ENCODE measurements at places on chromosomes 4 and X.

- DNase-seq = no peak
Observed at GRCh38 chr4:52376132-52376704, 282.9 kb downstream of the USP46 start.

- no peak for DNase-seq
Observed at GRCh38 chr4:170139764-170140163, 50.0 kb upstream of the AADAT start.

DNA sequence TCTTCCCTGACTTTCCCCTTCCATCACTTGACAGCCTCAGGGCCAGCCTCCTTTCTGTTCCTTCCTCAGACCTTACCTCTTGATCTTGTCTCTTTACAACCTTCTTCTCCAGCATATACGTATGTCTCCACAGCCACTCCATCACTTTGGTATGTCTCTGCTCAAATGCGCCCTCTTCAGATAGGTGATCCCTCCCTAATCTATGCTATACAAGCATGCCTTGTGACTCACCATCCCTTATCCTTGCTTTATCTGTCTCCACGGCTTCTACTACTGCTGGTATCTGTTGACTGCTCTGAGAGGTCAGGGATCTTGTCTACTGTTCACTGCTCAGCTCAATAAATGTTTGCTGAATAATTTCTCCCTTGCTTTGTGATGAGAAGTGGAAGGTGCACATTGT, 9.0 kb downstream of the ARAP2 start:
- no peak for DNase-seq

GRCh38 chr4:109298279-109299010, 4.0 kb downstream of the COL25A1 start:
- DNase-seq = no peak

DNA sequence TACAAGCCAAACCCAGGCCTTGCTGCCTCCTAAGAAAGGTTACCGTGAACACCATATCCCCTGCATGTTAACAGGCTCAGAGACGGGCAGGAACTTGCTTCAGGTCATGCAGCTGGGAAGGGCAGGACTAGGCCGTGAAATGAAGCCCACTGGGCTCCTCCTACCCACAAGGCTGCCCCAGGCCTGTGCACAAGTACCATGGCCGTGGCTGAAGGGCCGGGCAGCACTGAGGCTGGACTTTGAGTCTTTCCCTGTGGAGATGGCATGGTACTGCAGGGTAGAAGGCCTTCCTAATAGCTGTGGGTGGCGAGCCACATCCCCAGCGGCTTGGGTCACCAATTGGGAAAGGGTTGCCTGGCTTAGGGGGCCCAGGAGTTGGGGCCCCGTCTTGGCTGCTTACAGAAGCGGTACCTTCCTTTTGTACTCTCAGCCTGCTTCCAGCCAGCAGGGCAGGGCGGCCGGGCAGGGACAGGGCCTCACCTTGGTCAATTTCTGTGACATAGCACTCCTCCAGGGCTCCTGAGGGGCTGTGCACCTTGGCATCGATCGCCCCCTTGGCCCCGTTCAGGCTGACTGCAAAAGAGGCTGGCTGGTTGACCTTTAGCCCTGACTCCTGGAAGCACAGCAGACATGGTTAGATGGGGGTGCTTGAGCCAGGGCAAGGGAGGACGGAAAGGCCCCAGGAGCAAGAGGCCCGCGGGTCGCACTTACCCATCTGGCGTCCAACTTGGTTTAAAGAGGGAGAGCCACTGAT, 23.8 kb downstream of the FLNA start:
- DNase-seq = no peak

DNA sequence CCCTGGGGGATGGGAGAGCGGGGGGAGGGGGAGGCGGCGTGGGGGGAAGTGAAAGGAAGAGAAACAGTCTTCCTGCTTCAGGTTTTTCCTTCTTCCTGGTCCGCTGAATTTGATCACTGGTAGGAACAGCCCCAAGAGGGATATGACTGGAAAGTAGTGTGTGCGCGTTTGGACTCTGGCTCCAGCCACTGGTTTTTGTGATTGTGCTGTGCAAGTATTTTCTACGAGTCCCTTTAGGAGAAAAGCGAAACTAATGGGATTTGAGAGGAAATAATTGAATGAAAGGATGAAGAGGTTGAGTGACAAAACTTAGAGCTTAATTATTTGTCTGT, 836 bp downstream of the PRRG1 start:
- DNase-seq = no peak

- DNase-seq = no peak
Observed at GRCh38 chrX:119249891-119250290, 13.8 kb downstream of the PGRMC1 start.

DNA sequence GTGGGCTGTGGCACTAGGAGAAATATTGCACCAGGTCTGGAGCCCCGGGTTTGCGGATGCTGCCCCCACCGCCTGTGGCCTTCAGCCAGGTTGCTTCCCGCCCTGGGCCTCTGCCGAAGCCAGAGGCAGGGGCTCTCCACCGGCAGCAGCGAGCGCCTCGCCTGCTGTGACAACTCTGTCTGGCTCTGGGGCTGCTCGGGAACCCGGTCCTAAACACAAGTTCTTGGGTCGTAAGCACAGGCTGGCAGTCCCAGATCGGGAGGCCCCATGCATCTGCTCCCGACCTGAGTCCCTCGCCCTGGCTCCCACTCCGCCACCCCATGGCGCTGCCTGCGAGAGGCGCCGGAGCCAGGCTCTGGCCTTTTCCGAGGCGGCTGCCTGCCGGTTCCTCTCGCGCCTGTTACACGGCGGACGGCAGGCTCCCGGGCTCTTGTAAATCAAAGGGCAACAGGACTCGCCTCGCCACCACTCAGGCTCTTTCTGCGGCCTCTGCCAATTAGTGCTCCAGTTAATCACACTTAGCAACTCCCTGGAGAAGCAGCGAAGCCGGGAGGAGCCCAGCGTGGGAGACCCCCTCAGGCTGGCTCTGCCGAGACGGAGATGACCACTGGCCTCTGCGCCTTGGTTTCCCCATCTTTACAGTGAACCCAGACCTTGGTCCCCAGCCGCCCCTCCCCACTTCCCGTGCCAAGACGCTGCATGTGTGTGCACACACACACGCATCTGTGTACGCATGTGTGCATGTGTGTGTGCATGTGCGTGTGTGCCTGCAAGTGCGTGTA, 109.2 kb downstream of the DCTD start:
- DNase-seq = no peak

DNA sequence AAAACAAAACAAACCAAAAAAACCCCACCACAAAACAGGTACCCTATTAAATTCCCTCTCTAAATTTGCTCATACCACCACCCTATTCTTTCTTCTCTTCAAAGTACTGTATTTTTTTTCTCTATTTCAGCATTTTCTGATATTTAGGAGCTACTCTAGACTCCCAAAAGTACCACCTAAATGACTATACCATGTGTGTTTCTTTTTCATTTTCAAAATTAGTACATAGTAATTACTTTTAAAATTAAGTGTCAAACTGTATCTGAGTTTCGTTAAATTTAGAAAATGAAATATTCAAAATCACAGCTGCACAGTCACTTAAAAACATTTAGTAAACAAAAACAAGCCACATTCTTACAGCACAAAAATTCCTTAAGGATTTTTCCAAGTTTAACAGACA, 161.7 kb downstream of the FBXW7 start:
- DNase-seq = no peak

DNA sequence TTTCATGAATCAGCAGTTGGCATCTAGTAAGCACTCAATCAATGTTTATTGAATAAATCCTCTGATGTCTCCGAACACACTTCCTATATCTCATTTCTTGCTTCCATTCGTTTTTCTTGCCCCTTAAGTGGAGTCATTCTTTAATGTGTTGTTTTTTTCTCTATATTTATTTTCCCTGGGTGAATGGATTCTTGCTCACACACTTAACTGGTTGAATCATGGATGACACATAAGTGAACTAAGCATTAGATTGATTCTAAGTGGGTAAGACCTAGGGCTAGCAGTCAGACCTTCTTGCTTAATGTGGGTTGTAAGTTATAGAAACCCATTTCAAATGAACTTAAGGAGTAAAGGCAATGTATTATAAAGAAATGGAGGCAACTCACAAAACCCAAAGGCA, 111.1 kb downstream of the RTL3 start:
- DNase-seq = no peak

DNA sequence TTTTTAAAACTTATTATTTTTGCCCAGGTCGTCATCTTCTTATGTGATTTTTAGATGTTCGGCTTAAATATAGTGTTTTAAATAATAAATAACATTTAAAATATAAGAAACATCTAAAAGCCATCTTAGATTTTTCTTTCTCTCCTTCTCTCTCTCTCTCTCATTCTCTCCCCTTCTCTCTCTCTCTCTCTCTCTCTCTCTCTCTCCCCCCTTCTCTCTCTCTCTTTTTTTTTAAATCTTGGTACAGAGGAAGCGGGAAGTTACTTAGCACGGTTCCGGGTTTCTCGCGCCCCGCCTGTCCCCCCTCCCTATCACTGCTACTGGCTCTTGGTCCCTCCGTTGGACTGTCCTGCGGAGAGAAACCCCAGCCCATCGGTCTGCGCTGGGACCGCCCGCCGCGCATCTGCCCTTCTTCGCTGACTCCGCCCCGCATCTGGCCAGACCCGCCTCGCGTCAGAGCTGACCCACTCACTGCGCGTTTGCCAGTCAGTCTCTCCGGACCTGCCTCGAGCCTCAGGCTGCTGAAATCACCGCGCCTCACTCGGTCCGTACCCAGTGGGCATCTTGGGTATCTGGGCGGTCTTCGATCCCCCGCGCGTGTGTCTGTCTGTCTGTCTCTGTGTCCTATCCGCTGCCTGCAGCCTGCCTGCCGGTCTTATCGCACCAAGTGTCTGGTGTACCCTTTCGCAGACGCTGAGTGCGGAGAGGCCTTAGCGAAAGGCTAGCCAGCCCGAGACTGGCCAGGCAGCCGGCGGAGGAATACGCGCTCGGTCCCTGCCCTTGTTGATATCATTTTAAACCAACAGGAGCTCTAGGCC, at the start of gene PABPC5:
PABPC5 (plus strand) TSS at position 489 of the 818 bp plus-strand sequence. CDS start 739 bp downstream, outside the sequence.
- peak; percentile 13 for DNase-seq

DNA sequence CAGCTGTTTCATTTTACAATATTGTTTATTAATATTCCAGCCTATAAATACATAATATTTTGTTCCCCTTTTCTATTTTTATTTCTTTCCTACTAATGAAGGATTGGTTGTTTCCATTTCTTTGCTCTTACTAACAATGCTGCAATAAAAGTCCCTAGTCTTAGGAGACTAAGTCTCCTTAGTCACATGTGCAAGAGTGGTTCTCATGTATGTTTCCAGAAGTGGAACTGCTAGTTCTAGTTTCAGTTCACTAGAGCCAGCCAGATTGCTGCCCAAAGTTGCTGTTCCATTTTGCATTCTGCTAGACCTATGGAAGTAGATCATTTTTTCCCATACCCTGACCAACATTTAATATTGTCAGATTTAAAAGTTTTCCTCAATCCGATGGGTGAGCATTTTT, 44.3 kb downstream of the CNGA1 start:
- no peak for DNase-seq

- no peak for DNase-seq
Observed at GRCh38 chr4:16897991-16898827, at the start of gene LDB2. Gene LDB2 (minus strand): TSS chr4:16898645.

DNA sequence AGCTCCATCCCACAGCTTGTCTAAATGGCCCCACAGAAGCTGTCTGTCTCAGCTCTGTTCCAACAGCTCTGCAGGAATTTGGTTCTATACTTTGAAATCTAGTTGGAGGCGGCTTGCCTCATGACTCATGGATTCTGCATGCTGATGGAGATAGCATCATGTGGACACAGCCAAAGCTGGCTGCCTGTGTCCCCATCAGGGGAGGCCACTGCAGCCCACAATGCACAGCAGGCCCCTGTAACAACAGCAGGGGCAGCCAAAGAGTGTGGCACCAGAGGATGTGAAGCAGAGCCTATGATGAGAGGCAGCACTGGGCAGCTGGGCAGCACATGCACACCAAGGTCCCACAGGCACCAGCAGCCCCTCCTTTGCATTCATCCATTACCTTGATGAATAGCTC, 67.2 kb downstream of the DCAF12L1 start:
- no peak for DNase-seq

- DNase-seq = no peak
Observed at GRCh38 chr4:142104041-142104440, 467.7 kb downstream of the IL15 start.

GRCh38 chrX:112913807-112914206, 73.2 kb upstream of the AMOT start:
- DNase-seq = no peak

DNA sequence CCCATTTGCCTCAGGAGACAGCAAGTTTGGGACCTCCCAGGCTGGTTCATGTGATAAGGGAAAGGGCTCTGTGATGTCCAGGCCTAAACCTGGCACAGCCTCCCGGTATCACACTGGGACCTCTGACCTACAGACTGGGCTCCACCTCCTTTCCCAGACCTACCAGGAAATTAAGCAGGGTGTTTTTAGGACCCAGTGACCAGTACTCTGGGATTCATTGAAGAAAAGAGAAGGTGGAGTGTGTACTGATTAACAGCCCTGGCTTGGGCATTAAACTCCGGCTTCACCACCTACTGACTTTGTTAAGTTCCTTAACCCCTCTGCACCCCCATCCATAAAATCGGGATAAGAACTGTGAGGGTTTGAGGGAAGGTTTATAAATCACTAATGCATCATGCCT, 28.6 kb downstream of the ASB9 start:
- DNase-seq = no peak

- DNase-seq = no peak
Observed at GRCh38 chr4:138189206-138189605, 52.9 kb downstream of the SLC7A11 start.

- DNase-seq = no peak
Observed at GRCh38 chrX:14356401-14356800, 172.9 kb upstream of the GLRA2 start.

DNA sequence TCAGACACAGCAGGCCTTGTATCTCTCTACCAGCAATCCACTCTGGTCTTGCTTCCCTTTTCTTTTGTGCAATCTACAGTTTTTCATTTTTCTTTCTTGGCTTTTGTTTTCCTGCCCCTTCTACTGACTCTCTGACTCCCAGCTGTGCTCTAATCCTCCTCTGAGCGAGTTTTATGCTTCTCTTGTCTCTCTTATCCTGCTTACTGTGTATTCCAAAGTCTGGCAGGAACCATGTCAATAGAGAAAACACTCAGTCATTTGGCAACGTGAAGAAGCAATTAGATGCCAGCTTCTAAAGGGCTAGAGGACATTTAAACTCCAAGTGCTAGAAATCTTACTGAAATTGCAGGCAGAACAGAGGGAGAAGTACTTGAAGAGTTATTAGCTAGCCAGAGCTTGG, 984.6 kb upstream of the TENM3 start:
- no peak for DNase-seq

DNA sequence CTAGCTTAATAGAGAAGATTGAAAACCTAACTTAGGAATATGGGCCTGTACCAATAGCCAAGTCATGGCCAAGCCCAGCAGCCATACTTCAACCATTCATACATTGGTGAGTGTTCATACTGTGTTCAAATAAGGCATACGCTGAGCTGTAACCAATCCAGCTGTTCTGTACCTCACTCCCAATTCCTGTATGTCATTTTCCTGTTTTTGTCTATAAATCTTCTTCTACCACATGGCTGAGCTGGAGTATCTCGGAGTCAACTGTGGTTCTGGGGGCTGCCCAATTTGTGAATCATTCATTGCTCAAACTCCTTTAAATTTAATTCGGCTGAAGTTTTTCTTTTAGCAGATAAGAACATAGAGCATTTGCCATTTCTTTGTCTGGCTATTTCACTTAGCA, 195.3 kb upstream of the ANKRD50 start:
- DNase-seq = no peak
